ENCODE measurements at places on chromosomes 16 and 17.

GRCh38 chr16:85982563-85982939, 83.6 kb downstream of the IRF8 start:
- DNase-seq = no peak

- peak; percentile 42 for DNase-seq
Measured at GRCh38 chr16:66028510-66029216, 337.8 kb upstream of the CDH5 start.

GRCh38 chr17:42135664-42136653, 13.4 kb downstream of the HSPB9 start:
- no peak for DNase-seq

DNA sequence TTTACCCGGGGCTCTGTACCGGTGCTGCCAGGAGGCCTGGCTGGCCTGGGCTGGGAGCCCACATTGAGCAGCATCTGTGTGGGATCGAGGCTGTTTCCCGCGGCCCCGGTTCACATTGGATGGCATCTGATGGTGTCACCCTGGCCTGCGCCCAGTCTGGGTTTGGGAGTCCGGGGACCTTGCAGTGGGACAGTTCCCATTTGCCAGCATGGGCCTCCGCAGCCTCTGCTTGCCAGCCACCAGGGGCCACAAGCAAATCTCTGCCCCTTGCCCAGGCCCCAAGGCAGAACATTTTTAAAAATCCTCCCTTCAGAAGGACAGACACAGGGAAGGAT, 64.5 kb downstream of the BANP start:
- DNase-seq = no peak

GRCh38 chr16:46711106-46712058, 21.9 kb downstream of the ORC6 start:
- no peak for DNase-seq

DNA sequence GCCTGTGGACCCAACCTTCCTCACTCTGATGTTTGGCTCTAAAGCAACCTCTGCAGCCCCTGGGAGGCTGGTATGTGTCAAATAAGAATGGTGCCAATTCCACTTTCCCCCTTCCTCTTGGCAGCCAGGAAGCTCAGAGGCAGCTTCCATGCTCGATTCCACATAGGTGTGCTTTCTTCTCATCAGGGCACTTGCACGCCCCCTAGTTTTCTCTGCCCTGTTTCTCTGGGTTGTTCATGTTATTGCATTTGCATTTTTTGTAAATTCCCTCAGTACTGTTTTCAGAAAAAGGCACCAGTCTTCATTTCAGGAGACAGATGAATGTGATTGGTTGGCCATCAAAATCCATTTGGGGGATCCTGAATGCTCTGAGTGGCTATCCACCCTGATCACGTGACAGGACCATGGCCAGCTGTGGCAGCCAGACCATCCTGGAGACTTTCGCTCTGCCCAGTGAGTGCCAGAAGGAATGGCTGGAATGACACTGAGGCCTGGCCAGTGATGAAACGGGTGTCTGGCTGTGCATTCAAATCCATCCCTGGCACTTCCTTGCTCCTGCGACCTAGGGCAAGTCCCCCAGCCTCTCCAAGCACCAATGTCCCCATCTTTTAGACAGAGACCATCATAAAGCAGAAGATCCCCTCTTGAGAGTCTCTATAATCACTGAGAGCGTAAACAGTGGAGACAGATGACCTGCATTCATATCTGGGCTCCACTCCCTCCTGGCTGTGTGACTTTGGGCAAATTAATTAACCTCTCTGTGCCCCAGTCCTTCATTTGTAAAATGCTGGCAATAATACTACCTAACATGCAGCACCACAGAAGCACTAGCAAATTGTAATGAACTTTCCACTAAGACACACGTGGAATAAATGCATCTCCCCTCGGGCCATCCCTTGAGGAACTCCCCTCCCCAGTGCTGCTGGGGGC, 56.4 kb downstream of the CNGB1 start:
- DNase-seq = no peak

DNA sequence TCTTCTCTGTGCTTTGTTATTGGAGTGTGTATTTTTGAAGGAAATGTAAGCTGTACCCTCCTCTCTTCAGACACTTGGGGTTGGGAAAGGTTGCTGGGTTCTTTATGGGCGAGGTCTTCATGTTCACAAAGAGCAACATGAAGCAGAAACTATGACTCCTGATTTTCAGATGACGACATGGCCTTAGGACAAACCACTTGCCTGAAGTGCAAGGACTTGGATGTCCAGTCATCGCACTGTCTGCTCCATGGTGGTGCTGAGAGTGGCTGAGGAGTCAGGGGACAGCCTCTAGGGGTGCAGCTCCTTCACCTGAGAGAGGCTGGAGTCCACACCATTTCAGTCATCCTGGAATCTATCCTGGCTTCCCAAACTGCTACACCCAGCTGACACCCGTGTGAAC, 183.9 kb upstream of the CDH5 start:
- DNase-seq = no peak

GRCh38 chr16:17359788-17360390, 110.9 kb downstream of the XYLT1 start:
- DNase-seq = no peak

GRCh38 chr17:29682054-29682453, 59.3 kb upstream of the CORO6 start:
- no peak for DNase-seq

- DNase-seq = peak; percentile 48
Measured at GRCh38 chr17:82531431-82531881, 11.9 kb downstream of the FOXK2 start.

DNA sequence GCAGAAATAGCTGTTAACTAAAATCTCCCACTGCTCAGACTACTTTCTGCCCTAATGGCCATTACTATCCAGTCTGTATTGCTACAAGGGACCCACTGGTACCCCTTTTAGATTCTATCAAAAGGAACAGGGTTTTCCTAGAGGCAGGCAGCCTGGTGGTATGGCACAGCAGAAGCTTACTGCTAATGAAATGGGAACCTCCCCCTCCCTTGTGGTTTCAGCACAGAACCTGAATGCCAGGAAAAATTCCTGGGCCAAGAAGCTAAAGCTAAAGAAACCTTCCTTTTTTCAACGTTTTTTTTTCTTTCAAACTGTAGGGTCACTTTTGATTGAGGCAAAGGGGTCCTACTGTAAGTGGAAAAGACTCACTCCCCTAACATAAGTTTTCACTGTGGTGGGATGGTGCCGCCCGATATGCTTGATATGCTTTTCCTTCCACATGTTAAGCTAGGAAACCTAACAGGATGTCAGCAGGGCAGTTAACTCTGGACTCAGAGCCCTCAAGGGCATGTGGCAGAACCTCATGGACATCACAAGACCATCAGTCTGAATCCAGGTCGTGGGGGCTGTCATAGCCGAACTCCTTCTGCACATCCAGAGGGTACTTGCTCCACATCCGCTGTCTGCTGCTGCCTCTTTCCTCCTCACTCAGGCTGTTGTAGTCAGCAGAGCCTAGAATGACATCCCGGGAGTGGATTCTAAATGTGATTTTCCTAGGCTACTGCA, 9.8 kb downstream of the SLC7A6OS start:
- DNase-seq = no peak

DNA sequence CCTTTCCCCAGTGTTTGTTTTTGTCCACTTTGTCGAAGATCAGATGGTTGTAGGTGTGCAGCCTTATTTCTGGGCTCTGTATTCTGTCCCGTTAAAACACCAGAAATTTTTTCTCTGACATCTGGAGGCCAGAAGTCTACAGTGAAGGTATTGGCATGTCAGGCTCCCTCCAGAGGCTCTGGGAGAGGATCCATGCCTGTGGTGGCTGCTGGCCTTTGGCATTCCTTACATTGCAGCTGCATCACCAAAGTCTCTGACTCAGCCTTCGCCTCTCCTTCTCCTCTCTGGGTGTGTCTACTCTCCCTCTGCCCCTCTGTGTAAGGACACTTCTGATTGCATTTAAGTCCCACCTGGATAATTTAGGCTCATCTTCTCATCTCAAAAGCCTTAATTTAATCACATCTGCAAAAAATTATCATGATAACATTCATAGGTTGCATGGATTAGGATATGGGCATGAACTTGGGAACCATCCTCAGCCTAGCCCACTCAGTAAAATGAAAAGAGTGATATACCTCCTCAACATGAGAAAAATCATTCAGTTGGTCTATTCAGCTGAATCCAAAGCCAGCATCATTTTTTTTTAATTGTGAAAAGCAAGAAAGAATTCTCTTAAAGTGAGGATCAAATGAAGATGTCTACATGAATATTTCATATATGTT, 78.0 kb downstream of the MAP2K6 start:
- peak; percentile 72 for DNase-seq

GRCh38 chr17:81635973-81636504, 873 bp downstream of the NPLOC4 start:
- no peak for DNase-seq

DNA sequence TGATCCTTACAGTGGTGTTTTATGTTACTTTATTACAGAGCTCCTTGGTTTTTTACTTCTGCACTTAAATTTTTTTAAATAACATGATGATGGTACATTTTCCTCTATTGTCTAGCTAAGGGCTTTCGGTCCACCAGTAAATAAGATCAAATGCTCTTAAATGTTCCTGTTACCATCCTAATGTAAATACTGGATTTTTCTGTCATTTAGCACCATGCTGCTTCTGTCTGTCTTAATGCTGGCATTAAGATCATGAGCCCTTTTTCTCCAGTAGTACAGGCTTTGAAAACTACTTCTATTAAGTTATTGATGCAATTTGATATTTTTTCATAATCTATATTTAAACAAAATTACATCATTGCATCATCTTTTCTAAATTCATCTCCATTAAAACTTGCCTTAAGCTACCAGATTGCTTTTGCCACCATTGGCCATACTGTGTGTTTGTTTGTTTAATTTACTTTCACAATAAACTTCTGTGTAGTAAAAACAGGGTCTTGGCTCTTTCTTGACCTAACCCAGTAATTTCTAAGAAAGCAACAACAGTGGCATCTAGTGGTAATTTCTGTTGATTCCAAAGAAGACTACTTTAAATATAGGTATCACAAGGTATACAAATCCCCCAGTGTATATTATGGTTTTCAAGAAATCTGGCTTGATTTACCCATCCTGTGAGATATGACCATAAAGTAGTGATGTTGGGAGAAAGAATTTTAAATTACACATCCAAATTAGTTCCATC, 9.0 kb upstream of the PHAF1 start:
- no peak for DNase-seq

DNA sequence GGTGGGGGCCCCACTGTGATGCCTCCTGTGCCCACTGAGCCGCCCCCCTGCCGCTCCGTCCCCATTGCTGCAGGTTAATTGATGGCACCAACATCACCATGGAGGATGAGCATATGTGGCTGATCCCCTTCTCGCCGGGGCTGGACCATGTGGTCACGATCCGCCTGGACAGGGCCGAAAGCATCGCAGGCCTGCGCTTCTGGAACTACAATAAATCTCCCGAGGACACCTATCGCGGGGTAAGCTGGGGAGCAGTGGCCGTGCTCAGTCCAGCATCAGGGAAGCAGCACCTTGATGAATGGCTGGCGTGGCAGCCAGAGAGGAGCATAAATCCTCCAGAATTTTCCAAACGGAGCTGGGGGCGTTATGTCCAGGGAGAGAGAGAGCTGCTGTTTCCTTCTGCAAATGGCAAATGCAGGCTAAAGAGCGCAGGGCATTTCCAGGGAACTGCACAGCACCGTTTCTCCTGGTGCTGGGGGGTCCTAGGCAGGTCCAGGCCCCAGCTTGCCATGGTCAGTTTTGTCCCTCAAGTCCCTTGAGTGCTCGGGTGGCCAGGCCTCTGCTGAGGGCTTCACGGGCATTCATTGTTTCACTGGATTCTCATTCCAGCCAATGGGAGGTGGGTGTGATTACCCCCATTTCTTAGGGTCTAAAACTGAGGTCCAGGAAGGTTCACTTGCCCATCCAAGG, 216.4 kb downstream of the KATNIP start:
- no peak for DNase-seq

- no peak for DNase-seq
Measured at GRCh38 chr16:17557480-17557879, 86.7 kb upstream of the XYLT1 start.

DNA sequence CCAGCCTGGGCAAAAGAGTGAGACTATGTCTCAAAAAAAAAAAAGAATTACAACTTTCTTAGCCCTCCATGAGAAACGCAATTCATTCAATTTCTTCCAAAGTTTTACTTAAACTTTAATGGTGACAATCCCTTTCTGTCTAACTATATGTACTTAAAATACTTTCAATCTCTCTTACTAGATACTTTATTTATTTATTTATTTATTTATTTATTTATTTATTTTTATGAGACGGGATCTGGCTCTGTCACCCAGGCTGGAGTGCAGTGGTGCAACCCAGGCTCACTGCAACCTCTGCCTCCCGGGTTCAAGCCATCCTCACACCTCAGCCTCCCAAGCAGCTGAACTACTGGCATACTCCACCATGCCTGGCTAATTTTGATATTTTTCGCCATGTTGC, 108.1 kb downstream of the SPAG9 start:
- no peak for DNase-seq

- no peak for DNase-seq
Measured at GRCh38 chr17:42535155-42536047, 640 bp upstream of the NAGLU start.

GRCh38 chr16:11675561-11676511, 7.6 kb downstream of the SNN start:
- DNase-seq = no peak
